Epithelial cell of prostate (primary cell): ENCODE measurements at places on chromosomes 7 and 10.

DNA sequence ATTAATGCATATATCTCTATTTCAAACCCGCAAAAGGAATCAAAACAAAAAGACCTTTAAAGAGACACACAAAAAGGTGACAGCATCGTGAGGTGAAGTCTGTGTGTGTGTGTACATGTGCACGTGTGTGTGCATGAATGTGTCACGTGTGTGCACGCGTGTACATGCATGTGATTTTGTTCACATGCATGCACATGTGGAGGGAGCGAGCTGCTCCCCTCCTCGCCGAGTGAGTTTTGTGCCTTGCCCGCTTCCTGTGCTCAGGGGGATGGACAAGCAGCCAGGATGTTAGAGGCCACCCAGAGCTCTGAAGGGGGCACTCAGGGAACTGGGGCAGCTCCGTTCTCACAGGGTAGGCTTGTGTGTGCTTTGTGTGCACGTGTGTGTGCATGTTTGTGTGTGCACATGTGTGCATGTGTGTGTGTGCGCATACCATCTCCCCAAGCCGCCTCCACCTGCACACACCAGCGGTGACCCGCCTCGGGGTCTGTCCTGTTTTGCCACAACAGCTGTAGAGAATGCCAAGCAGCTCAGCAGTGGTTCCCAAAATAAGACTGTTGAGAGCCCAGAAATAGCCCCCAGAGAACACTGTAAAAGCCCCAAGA, 191.2 kb downstream of the PTPRN2 start:
- no peak for DNase-seq

GRCh38 chr7:54831046-54831643, 72.1 kb upstream of the SEC61G start:
- peak; percentile 80 for DNase-seq

DNA sequence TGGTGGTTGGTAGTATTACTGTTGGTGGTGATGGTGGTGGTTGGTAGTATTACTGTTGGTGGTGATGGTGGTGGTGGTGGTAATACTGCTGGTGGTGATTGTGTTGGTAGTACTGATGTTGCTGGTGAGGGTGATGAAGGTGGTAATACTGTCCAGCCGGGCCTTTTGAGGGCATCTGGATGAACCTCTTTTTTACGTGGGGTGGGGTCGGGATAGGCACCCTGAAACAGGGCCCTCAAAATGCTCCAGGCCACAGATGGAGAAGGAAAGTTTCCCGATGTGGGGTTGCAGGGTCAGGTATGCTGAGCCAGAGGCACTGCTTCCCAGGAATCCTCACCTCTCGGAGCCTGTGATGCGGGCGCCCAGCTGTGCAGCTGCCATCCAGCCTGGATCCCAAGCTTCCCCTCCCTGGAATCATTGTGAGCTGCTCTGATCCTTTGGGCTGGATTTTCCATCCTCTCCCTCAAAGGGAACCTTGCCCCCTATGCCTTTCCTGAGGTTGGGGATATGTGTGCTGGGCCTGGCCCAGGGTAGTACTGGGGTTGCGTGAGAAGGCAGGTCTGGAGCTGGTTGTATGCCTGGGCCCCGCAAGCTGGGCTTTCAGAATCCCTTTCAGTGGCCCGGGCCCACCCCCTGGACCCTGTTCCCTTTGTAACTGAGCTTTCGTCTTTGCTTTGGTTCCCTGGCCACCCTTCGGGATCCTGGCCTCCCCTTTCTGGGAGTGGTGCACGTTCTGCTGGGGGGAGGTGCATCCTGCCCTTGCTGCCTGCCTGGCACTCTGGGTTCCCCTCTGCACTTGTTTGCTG, 43.3 kb downstream of the DOCK1 start:
- no peak for DNase-seq

DNA sequence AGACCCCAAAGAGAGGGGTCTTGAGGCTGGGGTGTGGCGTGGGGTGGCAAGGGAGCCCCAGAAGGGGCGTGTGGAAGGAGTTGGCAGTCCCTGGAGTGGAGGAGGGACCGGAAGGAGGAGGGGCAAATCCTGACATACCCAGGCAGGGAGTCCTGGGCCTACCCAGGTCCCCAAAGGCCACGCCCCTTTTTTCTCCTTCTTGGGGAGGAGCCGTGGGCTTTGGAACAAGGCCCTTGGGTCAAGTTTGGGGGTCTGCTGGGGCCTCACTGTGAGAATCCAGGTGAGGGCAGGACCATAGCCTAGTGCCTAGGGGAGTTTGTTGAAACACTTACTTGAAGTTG, 1.2 kb upstream of the SMARCD3 start:
- DNase-seq = no peak

- no peak for DNase-seq
Observed at GRCh38 chr7:132991615-132992587, 90.0 kb downstream of the CHCHD3 start.

GRCh38 chr7:142800699-142801260, 30.0 kb downstream of the PRSS2 start:
- DNase-seq = no peak

DNA sequence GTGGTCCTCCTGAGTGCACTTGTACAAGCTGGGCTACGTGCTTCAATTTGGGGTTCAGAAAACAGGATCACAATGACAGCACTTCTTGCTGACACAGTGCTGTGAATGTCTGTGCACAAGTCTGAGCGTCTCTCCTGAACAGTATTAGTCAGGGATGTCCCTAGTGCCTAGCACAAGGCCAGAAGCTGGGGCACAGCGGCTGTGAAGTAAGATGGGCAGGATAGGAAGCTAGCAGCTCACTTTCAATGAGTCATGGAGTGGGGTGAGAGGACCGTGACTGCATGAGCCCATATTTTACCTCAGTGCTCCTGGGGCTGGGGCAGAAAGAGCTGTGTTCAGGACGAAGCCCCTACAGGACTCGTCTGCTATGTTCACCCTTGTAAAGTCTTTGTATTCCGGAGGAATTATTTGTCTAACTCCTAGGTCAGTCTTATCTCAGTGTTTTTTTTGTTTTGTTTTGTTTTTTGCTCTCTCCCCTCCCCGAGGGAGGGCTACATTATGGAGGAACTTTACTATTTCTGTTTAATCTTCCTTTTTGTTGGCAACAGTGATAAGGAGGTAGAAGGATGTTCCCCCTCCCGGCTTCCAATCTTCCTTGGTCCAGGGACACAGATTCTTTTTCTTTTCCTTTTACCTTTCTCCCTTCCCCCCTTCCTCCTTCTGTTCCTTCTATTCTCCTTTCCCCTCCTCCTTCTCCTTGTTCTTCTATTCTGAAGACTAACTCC, 2.8 kb upstream of the LRMDA start:
- peak; percentile 55 for DNase-seq

DNA sequence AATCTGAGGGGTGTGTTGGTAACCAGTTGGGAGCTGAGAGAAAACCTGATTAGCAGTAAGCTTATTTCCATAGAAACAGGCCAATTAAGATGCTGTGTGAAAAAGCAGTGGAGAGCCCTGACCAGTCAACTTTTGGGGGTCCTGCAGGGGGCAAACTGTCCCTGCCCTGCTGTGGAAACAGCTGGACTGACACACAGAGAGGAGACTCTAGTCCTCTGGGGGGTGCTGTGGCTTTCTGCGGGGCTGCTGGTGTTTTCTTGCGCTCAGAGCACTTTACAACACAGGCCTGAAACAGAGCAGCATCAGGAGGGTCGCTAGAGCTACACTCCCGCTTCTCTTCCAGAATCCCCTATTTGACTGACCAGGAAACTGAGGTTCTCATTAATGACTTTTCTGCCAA, 546.9 kb upstream of the GALNT17 start:
- DNase-seq = no peak

DNA sequence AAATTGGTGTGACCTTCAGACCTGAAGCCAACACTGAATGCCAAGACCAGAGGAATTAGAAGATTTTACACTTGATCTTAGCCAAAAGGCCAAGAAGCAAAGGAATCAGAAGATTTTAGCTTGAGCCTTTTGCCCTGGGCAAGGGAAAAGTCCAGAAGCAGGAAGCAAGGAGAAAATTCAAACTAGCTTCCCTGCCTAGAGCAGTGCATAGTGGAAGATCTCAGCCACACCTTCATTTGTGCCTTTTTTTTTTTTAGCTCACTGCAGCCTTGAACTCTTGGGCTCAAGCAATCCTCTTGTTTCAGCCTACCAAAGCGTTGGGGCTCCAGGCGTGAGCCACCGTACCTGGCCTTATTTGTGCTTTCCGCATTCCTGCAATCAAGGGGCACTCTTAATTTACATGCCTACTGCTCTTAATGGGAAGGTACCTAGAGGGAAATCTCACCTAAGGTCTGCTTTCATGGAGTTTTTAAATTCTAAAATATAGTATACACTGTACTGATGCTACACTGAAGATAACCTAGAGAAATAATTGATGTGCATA, 8.3 kb upstream of the PIP4K2A start:
- DNase-seq = no peak

- no peak for DNase-seq
Observed at GRCh38 chr10:76177936-76178335, 746.5 kb downstream of the LRMDA start.

GRCh38 chr7:138449580-138449979, 10.5 kb upstream of the TRIM24 start:
- no peak for DNase-seq

DNA sequence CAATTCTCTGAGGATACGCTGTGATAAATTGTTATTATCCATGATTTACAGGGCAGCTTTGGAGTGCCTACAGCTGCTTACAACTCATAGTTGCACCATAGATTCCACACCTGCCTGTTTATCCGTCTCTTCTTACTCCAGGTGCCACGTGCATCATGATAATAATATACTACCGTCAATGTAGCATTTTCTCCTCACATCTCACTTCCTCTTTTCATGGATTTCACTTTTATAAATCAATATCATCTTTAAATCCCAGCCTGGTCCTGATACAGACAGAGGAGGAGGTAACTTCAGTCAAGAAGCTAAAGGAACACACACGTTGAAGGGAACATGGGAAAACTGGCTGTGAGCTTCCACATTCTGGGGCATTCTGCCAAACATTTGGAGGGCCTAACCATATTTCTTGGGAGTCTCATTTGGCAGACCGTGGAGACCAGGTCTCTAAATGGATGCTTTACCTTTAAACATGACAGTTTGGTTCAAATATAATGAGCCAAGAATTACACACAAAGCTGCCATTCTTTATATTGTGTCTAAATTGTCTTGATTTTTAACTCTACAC, 2.4 kb downstream of the CH25H start:
- DNase-seq = no peak

GRCh38 chr7:103870664-103871063, 118.8 kb downstream of the RELN start:
- no peak for DNase-seq
